Skeletal muscle cell (primary cell): ENCODE measurements at places on chromosomes 1 and 21.
A peak's percentile ranks its signal among the peaks of the same experiment; 100 is the strongest.

GRCh38 chr1:2049225-2049717, 940 bp upstream of the PRKCZ start:
- no peak for DNase-seq

DNA sequence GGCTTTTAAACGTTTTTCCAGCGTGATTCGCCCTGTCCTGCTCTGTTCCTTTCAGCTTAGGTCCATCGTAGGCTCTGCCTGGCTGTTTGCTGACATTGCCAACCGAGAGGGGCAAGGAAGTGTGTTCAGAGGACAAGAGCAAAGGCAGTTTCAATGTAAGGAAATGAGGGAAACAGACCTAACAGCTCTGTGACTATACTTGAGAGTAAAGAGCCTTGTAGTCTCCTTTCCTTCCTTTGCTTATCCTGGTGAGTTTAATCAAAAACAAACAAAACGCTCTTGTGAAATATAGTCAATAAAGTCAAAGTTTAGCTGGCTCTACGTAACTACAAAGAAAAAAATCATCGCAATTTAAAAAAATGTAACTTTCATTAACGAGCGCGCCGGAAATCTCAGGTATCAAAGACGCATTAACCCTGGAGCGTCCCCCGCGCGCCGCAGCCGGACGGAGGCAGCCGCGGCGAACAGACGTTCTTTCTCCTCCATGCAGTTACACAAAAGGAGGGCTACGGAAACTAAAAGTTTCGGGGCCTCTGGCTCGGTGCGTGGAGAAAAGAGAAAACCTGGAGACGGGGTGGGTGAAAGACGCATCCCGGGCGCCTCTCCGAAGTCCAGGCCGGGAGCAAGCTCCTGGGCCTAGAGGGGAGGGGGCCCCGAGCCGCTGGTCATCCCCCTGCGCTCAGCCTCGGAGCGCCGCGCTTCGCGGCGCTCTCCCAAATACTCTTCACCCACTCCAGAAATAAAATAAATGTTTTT, 617 bp upstream of the ADGRL2 start:
- DNase-seq: peak; percentile 49

GRCh38 chr1:183185941-183186490, at the start of gene LAMC2:
LAMC2 (plus strand) TSS chr1:183186264; CDS start chr1:183186353, 89 bp downstream.
- DNase-seq: no peak

DNA sequence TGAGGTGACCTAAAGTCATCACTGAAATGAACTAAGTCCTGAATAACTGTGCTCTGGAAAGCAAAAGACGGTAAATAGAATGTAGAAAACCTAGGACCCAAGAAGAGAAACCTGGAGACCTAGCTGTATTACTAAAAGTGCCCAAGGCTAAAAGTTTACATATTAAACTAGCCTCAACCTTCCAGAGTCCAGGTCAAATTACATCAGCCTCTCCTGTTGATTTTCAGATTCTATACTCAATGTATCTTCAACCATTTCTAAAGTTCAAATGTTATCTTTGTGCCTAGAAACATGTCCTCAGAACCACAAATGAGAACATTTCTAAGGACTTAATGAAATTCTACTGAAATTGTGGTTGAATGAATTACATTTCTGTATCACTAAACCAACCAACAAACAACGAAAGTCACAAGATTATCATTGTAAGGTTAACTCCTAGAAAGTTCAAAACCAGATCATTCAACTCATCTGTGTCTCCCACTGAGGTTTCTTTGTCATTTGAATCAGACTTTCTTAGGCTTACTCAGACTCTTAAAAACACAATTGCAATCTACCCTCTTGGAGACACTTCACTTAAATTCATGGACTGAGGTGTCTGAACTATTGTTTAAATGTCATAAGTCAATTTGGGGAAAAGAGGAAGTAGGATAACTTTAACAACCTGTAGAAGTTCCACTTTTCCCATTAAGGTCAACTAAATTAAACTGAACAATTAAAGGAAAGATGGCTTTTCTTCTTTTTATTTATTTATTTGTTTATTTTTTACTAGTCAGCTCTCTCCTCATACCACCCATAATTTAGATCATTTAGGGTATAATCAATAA, 207.7 kb downstream of the BARHL2 start:
- no peak for DNase-seq

- DNase-seq: no peak
These were observed 60.2 kb downstream of the MDM4 start for GRCh38 chr1:204576422-204576821.
